GM20000 (cell line): ENCODE measurements at places on chromosomes 5 and 9.

DNA sequence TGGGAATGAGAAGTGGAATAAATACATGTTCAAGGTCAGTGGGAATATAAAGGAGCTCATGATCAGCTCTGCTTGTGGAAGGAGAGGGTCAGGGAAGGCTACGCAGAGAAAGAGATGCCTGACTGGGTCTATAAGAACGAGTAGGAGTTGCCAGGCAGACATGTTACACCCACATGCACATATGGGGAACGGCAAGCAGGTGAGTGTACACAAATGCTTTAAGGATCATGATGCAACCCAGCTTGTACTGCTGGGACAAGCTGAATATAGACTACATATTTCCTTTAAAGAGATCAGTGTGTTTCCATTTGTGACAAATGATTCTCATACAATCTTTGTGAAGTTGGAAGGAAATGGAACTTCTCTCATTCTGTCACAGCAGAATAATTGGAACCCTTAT is 141.7 kb downstream of the SPOCK1 start:
- DNase-seq, result no peak

DNA sequence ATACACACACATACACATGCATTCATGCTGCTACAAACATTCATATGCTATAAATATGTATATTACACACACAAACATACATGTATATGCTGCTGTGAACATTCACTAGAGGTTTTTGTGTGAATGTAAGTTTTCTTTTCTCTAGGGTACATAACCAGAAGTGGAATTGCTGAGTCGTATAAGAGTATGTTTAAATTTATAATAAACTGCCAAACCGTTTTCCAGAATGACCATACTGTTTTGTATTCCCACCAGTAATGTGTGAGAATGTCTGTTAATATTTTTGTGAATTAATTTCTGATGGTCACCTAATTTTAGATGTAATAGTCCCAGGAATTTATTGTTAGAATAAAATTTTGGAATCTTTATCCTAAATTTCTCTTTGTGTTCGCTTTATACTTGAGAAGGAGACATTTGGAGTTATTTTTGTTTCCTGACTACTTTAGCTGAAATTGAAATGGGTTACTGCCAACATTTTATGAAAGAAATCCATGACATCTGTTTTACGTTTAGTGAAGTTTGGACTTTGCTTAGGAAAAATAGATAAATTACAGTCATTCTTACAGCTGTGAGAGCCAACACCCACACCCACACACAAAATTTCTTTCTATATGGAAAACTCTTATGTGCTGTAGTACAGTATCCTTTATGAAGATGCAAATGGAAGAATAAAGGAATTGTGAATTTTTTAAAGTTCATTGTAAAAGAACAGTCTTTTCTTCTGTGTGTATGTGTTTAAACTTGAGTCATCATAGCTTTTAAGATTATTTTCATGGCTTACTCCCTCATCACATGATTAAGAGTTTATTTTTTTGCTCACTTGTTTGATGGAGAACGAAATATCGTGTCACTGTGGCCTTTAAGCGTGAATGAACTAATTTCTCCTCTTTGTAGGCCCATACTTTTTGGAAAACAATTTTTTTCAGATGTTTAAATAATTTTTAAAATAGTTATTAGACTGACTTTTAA is 24.3 kb downstream of the CENPP start:
- no peak for DNase-seq

DNA sequence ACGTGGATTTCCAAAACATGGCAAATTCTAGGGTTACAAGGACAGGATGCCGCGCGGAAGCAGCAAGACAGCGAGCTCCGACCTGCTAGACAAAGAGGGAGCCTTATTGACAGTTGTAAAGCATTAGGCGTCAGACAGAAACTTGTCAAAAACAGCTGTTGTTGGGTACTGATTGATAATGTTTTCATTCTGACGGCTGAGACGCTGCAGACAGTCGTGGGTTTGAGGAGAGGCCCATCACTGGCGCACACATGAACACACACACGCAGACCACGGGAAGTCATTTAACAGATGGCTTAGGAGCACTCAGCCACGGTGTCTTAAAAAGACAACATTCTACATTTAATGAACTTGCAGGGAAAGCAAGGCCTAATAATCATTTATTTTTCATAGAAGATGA is 324.0 kb downstream of the NDUFS4 start:
- DNase-seq, result no peak

DNA sequence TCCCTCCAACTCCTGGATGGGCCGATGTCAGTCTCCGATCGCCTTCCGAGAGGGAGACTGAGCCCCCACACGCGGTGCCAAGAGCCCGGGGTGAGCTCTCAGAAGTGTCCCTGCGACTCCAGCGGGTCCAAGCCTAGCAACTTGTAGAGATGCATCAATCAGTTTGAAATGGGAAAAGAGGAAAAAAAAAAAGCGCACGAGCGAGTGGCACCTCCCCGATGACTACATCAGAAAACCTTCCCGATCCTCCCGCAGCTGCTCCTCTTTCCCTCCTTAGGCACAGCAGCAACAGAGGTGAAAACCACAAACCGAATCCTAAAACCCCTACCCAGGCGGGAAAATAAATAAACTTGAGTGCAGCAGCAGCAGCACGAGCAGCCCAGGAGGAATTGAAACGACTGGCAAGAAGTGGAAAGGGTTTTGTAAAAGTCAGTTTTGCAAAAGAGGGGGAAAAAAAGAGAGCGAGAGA is 1.0 kb upstream of the EFNA5 start:
- no peak for DNase-seq

- no peak for DNase-seq
These were observed 21.7 kb downstream of the ANKRD55 start for GRCh38 chr5:56211298-56211865.

DNA sequence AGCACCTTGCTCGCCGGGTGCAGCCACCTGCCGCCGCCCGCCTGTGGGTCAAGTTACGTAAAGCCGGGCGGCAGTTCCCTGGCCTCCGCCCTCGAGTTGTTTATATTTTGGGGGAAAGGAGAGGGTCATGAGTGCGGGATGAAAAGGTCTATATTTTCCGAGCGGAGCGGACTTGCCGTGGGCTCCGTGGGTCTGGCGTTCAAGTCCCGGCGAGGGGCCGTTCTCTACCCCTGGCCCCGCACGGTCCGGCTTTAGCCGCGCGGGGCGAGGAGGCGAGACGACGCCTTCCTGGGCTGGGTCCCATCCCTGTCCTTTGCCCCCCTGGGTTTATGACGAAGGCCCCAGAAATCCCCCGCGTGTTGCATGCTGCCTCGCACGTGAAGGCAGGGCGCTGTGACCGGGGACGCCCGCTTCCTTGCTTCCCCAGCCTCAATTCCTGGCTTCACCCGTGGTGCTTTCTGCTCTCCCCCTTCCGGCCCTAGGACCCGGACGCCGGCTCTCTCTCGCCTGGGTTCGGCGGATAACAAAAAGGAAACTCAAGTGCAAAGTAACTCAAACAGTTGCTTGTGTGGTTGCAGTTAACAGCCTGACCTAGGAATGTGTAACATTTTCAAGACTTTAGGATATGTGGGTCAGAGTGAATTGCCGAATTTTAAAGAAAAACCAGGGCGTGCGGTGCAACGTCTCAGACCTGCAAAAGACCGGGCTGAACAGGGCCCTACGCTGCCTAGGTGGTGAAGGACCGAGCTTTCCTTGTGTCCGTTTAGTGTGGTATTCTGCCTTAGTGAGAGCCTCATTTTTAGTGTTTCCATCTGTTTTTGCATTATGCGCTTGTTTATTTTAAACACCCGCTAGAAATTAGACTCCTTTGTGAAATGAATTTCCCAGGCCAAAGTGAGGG is 810 bp downstream of the VPS13A start:
- peak; percentile 53 for DNase-seq

DNA sequence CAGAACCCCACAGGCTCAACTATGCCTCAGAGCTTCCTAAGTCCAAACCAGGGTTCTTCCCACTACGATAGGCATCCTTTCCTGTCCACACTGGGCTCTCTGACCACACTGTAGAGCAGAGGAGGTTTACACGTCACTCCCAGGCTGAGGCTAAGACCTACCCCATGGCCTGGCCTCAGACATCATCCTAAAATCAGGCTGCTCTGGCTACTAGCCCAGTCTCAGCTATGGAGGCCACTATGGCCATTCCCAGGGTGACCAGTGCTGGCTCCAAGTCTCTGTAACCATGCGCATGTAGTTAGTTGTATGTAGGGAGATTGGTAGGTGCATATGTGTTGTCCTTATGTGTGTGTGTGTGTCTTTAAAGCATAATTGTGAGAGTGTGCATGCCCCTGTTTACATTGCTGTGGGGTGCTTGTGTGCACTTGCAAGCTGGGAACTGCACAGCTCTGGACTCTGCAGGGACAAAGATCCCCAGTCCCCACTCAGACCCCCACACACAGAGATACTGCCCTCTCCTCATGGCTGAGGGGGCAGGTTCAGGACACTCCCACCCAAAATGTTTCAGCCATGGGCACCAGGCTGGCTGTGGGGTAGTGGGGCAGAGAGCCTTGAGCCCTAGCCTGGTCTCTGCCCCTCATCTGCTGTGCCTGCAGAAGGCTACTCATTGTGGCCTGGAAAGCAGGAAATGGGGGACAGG is 12.3 kb downstream of the PDLIM4 start:
- DNase-seq, result no peak

GRCh38 chr9:6673326-6674025 is 27.9 kb upstream of the GLDC start:
- DNase-seq, result peak; percentile 33

DNA sequence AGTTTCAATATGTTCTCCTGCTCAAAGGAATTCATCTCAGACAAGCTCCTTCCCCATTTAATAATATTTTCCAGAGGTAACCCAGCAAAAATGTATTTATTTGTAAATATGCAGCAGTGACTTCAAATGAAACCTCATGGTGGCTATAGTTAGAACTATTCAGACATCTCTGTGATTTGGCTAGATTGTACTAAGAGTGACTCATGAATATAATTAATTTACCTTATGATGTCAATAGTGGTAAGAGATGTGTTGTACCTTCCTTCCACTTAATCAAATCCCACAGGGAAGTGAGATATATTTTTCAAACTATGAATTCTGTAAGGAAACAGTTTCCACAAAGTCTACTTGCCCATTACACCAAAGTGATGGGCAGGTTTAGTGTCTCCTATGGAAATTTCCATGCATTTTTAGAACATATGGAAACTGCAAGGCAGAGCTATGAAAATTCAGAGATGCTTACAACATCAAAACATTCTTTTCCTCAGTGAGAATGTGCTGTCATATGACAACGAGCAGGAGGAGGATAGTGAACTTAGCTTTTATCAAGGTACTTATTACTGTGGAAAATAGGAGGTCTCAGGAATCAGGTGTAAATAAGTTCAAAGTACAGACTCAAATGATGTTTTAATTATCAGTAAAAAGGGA is 34.0 kb upstream of the SPDL1 start:
- no peak for DNase-seq

GRCh38 chr9:126673689-126674364 is 60.1 kb downstream of the LMX1B start:
- DNase-seq, result no peak

GRCh38 chr9:684054-684890 is 157.2 kb upstream of the DMRT1 start:
- DNase-seq, result no peak

DNA sequence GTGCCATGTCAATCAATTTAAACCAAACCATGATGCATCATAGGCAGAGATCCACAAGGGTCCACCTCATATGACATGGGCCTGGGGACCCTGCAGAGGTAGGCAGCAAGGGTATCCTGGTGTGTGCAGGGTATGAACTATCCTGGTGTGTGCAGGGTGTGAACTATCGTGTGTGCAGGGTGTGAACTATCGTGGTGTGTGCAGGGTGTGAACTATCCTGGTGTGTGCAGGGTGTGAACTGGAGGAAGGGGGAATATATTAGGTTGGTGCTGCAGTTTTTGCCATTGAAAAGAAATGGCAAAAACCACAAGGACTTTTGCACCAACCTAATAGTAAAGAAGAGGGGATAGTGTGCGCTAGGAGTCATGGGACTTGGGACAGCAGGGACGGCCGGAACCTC is 50.0 kb downstream of the MFAP3 start:
- DNase-seq, result no peak

GRCh38 chr5:175347027-175347426 is 97.0 kb downstream of the DRD1 start:
- DNase-seq, result no peak

- no peak for DNase-seq
These were observed 26.1 kb upstream of the AOPEP start for GRCh38 chr9:94700445-94700844.

DNA sequence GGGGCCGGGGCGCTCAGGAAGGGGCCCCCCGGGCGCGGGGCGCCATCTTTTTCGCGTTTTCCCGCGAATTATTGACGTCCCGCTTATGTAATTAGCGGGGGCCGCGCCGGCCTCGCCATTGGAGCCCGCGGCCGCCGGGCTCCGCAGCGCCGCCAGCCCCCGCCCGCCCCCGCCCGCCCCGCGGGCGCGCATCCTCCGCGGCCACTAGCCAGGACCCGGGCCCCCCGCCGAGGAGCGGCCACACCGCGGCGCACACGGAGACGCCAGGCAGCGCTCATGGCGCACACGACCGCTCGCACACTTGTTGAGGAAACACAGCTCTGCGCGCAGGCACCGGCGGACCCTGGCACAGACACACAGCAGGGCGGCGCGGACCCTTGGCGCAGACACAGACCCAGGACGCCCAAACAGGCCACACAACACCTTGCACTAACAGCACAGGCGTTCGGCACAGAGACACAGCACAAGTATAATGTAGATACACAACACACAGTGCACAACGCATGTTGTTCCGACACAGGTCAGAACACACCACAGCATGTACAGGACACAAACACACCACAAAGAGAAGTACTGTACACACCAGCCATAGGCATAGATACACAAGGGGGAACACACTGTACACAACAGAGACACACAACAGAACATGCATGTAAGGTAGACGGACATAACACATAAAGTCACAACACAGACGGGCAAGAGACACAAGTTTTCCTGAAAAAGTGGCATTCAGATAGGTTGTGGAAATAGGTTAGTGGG is 467 bp upstream of the PHF19 start:
- DNase-seq, result peak; percentile 91

GRCh38 chr9:35079041-35079425 is 709 bp downstream of the FANCG start:
- no peak for DNase-seq

- no peak for DNase-seq
These were observed 216.1 kb downstream of the COX7C start for GRCh38 chr5:86833868-86834267.

- no peak for DNase-seq
These were observed 6.7 kb downstream of the EPB41L4A start for GRCh38 chr5:112412346-112412745.

- no peak for DNase-seq
These were observed 706.3 kb upstream of the WWC1 start for GRCh38 chr5:167585184-167585583.
